ENCODE measurements at places on chromosomes 4 and X.
A peak's percentile ranks its signal among the peaks of the same experiment; 100 is the strongest.

DNA sequence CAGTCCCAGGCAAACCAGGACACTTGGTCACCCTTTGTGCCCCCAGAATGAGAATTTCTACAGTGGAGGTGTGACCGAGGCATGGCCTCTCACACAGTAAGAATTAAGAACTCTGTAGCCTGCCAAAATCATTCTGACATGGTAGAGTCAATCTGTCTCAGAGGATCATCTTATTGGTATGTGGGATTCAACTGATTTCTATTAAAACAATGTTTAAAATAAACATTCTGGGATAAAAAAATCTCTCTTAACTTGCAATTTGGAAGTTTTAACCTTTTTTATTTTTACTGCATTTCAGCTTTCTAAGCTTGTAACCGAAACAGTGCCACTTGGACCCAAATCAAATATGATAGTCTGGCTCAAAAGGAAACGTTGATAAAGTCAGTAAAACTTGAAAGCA, 165.4 kb upstream of the LDB2 start:
- DNase-seq: peak; percentile 74

DNA sequence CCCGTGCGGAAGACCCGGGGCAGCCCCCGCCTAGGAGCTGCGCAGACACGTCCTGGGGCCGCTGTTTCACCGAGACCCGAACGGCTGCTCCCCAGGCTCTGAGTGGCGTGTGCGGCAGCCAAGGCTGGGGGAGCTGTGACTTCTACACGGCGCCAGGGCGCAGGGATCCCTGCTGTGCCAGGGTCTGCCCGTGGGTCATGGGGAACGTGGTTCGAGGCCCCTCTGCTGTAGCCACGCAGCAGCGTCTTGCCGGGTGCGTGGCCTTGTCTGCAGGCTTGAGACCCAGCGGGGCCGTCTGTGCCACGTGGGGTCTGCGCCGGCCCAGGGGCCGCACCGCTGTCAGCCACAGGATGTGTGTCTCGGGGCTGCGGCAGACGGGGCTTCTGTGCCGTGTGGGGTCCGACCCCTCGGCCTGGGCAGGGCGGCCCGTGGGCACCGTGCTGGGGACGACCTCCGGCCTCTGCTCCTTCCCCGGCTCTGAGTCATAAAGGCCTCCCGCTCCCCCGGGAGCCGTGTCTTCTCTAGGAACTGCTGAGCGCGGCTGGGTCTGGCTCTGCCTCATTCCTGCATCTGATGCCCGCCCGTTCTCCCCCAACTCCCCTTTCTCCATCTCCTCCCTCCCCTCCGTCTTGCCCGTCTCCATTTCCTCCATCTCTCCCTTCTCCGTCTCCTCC, 12.7 kb upstream of the GTPBP6 start:
- DNase-seq: peak; percentile 32

GRCh38 chr4:5385741-5386311, 322.5 kb downstream of the EVC2 start:
- no peak for DNase-seq

DNA sequence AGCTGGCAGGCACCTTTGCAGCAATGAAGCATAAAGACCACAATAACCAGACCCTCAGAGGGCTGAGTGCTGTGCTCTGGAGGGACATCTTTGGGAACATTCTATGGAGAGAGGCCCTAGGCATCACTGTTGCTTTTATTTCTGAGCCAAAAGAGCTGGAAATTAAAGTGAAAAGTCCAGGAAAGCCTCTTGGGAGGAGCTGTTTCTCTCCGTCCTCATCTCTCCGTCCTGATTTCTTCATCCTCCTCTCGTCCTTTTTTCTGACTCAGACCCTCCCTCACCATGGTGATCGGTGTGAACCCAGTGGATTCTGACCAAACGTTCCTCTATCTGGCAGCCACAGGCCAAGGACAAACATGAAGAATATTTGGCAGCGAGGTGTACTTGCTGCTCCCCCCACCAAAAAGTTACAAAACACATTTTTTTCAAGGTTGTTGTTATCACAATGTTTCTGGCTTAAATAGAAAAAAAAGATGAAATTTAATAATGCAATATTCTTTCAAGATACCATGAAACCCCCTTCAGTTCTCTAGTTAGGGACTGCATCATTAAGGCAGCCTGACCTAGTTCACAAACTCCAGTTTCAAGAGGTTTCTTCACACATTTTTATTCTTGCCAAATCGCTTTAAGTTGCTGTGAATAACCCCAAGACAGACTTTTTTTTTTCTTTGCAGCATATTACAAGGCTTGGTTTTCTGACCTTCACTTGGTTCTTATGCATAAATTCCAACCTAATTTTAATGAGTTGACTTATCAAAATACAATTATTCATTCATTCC, 80.2 kb downstream of the SCD5 start:
- no peak for DNase-seq

DNA sequence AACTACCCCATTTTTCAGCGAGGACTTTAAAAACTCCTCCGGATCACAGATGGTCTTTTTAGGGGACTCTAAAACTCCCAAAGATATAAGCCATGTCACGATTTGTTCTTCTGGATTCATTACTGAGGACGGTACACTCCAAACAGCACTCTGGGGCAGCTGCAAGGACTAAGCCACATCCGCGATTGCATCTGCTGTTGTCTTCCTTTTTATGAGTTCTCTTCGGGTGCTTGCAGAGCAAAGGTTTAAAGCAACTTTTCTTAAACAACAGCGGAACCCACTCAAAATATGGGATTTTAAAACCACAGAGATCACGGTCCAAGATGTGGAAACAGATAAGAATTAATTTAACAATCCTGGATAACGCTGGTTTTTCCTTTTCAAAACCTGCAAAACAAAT, at the start of gene ARHGEF6:
ARHGEF6 (minus strand) TSS at position 170 of the 400 bp plus-strand sequence; CDS start at position 120, 50 bp downstream.
- DNase-seq: no peak

DNA sequence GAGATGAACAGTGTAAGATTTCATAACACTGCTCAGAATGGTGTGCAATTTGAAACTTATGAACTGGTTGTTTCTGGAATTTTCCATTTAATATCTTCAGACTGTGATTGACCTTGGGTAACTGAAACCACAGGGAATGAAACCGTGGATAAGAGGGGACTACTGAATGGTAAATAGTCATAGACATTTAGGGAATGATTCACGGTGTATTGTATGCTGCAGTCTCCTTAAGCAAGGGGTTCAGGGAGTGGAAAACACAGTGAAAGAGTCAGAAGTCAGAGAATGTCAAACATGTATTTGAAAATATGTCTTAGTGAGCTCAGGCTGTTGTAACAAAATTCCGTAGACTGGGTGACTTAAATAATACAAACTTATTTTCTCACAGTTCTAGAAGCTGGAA, 398.2 kb upstream of the DIPK2B start:
- DNase-seq: peak; percentile 70

GRCh38 chrX:56833626-56834025, 104.6 kb downstream of the NBDY start:
- no peak for DNase-seq

DNA sequence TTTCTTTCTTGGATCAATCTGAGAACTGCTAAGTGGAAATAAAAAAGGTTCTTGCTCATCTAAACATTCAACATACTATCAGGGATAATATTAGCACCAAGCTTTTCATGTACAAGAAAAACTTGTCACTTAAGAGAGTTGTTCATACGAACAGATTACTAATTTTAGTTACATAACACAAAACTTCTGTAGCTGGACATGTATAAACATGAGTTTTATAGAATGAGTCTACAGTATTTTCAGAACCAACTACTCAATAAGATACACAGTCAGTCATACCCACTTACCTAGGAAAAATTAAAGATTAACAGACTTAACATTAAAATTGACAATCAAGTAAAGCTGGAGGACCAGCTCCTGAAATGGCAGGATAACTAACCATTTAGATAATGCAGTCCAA, 540.1 kb upstream of the FAM241A start:
- DNase-seq: no peak

GRCh38 chr4:37872310-37872988, 18.4 kb upstream of the TBC1D1 start:
- no peak for DNase-seq

DNA sequence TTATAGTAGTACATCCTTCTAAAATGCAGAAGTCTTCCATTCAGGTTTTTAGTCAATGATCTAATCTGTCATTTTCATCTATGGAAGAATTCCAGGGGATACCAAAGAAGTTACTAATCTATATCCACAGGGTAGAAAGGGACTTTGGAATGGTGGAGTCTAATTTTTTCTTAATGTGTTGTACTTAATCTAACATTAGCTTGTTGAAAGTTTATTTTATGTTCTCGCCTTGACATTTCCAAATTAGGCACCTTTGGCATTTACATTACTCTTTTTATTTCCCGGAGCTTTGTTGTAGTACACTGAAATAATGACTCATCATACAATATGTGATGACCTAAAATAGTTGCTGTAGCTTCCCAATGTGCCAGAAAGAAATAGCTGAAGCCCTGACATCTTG, 91.5 kb downstream of the HTR2C start:
- DNase-seq: peak; percentile 67

DNA sequence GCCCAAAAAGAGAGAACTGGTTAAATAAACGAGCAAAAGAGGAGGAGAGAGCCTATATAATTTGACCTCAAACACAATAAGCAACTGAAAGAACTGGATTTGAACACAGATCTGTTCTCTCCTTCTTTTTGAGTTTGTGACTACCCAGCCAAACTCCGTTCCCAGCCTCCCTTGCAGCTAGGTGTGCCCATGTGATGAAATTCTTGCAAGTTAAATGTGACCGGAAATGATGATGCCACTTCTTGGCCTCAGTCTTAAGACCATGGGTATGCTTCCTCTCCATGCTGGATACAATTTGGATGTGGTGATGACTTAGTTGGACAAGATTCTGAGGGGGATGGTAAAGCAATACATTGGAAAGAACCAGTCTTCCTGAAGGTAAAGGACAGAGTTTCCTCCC, 204.1 kb downstream of the PTTG2 start:
- DNase-seq: no peak

DNA sequence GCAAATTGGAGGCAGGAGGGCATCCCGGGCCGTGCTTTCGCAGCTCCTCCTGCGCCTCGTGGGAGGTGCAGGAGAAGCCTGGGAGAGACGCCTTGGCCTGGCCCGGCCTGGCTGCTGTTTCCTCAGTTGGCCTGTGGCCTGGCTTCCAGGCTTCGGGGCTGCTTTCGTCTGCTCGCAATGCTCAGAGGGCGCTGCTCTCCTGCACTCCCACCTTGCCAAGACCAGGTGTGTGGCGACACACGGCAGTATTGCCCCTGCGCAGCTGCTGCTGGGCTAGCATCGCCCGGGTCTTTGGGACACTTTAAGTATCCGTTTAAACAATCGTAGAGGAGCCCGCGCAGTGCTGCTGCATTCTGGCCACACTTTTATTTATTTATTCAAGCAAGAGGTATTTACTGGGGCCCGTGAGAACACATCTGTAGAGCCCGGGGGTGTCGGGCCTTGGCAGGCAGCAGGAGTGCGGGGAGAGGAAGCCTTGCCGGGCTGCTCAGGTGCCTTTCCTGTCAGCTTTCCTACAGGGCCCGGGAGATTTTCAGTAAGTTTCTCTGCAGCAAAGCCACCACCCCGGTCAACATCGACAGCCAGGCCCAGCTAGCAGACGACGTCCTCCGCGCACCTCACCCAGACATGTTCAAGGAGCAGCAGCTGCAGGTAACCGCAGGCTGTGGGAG, 26.2 kb upstream of the HGFAC start:
- no peak for DNase-seq

DNA sequence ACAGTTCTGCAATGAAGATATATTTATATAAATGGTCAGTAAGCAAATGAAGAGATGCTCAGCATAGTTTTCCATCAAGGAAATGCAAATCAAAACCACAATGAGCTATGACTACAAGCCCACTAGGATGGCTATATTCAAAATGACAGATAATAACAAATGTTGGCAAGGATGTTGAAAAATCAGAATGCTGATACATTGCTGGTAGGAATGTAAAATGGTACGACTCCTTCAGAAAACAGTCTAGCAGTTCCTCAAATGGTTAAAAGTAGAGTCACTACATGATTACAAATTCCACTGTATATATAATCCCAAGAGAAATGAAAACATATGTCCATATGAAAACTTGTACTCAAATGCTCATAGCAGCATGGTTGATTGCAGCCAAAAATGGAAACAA, 425.0 kb upstream of the ATOH1 start:
- DNase-seq: no peak

DNA sequence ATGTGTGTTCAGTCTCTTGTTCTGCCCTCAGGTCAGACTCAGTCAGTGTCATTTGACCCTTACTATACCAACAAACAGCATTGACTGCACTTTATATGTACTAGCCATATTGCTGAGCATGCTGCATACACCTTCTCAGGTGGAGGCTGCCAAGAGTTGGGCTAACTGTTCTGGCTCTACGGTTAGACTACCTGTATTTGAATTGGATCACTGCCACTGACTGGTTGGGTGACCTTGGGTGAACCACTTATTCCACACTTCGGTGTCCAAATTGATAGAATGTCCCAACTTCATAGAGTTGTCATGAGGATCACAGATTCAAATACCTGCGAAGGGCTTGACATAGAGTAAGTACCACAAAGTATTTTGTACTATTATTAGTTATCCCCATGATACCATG, 91.2 kb upstream of the GPR50 start:
- DNase-seq: no peak

DNA sequence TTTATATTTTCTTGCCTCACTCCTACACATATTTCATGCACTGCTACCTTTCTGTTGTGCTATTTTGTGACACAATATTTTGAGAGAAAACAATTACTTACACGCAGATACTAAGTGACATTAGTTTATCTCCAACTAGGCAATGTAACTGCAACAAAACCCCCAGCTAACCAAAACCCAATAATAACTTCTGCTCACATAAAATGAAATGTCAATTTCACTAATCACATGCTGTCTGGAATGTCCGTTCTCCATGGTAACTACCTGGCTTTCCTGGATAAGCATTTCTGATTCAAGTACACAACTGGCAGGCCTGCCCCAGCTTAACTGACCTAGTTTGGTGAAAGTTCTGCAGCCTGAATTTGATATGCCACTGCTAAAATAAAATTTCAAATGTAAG, 313.5 kb downstream of the TMA16 start:
- DNase-seq: no peak

- DNase-seq: no peak
Measured at GRCh38 chrX:5775846-5776430, 452.7 kb downstream of the NLGN4X start.

DNA sequence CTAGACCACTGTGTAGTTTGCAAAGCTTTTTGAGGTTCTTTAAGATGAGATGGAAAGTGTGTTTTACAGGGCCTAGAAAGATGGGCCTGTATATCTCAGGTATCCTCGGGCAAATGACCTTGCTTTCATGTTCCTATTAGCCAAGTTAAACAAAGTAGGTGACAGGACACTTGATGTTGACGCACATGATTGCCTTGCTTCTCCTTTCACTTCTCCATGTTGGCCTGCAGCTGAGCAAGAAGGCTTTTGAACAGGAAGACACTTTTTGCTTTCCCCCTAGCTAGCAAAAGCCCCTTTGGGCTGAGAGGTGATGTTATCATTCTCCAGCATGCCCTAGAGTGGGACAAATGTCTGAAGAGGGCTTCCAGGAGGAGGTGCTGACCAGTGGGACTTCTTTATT, 202.1 kb downstream of the GPC3 start:
- no peak for DNase-seq

GRCh38 chr4:113339430-113339813, 290.0 kb downstream of the ANK2 start:
- no peak for DNase-seq

Data from fibroblast of gingiva (primary cell).